ENCODE measurements at places on chromosomes 16 and 17. TPM values are rescaled to one million over a fixed set of nuclear protein-coding genes. Genes with fewer than 3 reads are reported as not detected.
A peak's percentile ranks its signal among the peaks of the same experiment; 100 is the strongest.

The IGFALS gene
- total RNA-seq, result 1.2 TPM

DNA sequence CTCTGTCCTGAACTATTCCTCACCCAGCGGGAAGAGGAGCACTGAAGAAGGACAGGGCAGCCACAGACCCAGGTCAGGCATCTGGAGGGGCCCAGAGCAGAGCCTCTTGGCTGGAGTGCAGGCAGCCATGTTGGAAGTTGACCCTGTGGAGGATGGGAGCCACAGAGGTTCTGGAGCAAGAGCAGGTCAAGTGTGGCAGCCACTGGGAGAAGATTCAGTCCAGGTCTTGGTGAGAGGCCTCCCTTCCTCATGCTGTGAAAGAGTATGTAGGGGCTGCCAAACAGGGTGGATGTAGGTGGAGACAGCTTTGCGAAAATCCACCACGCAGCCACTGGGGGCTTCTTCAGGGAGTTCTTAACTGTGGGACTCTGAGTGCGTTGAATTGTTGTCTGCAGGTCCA lies 590 bp upstream of the CD79B start:
- H3K4me1 ChIP-seq, result no peaks in the 10 kb centered on the region
- H3K27ac ChIP-seq, result no peak overlapping the region
- no peak overlapping the region for H3K4me3 ChIP-seq
- DNase-seq, result no peak

- DNase-seq, result no peak
- peak overlapping the region; percentile 95 for H3K4me3 ChIP-seq
- H3K36me3 ChIP-seq, result peaks cover 4% of the 10 kb centered on the region
- no peaks in the 10 kb centered on the region for H3K27me3 ChIP-seq
These were observed 383.8 kb downstream of the ZFHX3 start for GRCh38 chr16:72664056-72664508.

DNA sequence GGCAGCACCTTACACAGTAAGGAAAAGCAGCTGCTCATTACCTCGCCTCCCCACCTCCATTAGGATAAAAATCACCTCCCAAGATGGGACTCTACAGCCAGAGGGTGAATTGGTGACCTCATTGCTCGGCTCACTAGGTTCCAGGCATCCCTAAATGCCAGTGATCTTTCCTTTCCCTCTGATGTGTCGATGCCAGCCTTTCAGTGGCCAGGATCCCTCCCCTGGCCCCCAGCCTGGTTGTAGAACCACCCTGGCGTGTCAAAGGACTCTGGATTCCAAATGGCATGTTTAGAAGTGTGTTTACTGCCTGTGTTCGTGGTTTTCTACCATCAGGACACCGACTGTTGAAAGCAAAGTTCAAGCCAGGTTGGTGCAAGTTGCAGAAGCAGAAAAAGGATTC lies 72.1 kb upstream of the LYRM9 start:
- no peak overlapping the region for H3K4me3 ChIP-seq
- H3K27me3 ChIP-seq, result peaks cover 6% of the 10 kb centered on the region
- no peaks in the 10 kb centered on the region for H3K36me3 ChIP-seq

DNA sequence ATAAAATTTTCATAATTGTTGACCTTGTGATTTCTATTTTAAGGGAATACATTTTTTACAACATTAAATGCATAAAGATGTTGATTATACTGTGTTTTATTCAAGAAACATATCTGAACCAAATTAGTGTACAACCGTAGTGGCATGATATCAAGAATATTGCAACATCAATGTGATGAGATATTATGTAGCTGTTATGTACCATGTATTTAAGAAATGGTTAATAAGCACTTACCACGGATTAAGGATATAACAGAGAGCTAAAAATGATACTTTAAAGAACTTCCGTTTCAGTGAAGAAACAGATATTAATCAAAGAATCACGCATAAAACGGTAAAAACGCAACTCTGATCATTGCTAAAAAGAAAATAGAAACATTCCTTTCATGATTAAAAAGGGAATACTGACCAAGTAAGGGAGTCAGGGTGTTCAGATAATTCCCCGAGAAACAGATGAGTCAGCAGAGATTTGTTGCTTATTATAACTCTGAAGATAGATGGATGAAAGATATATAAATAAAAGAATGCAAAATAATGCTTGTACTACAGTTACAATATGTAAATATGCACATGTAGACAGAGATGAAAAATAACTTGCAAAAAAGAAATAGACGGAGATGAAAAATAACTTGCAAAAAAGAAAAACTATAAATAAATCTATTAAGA lies 281.9 kb upstream of the MAF start:
- H3K4me1 ChIP-seq, result no peaks in the 10 kb centered on the region
- H3K36me3 ChIP-seq, result no peaks in the 10 kb centered on the region
- H3K27me3 ChIP-seq, result peaks cover 7% of the 10 kb centered on the region
- H3K4me3 ChIP-seq, result no peak overlapping the region
- DNase-seq, result no peak

- no peaks in the 10 kb centered on the region for H3K4me1 ChIP-seq
- DNase-seq, result no peak
- H3K27ac ChIP-seq, result no peak overlapping the region
- H3K4me3 ChIP-seq, result no peak overlapping the region
- peaks cover 2% of the 10 kb centered on the region for H3K36me3 ChIP-seq
These were observed 2074.3 kb downstream of the TP53TG3F start for GRCh38 chr16:35533683-35534082.

GRCh38 chr16:48184681-48185080 lies 28.9 kb upstream of the ABCC12 start:
- H3K27me3 ChIP-seq, result peaks cover 6% of the 10 kb centered on the region
- no peak for DNase-seq
- no peak overlapping the region for H3K27ac ChIP-seq
- no peaks in the 10 kb centered on the region for H3K4me1 ChIP-seq
- no peaks in the 10 kb centered on the region for H3K36me3 ChIP-seq

The PYCARD gene
- total RNA-seq, result 5.4 TPM

The KRT38 gene
- total RNA-seq, result not detected

DNA sequence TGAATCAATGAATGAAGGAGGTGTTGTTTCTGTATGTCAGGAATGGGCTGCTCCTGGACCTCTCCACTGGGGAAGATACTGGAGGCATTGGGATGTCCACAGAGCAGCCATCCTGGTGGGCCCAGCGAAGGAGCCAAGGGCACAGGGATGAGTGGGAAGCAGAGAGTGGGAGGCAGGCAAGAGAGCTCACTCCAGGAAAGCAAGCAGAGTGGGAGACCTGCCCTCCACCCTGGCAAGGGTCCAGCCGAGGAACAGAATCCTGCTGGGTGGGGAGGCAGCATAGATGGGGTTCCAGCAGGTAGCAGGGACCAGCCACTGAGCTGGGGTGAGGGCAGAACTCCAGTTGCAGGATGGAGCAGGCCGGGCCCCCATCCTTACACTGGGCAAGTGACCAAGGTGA lies 71.9 kb upstream of the AMZ2 start:
- no peaks in the 10 kb centered on the region for H3K36me3 ChIP-seq
- H3K4me1 ChIP-seq, result no peaks in the 10 kb centered on the region
- DNase-seq, result no peak
- peaks cover 3% of the 10 kb centered on the region for H3K27me3 ChIP-seq
- H3K4me3 ChIP-seq, result no peak overlapping the region
- H3K27ac ChIP-seq, result no peak overlapping the region

DNA sequence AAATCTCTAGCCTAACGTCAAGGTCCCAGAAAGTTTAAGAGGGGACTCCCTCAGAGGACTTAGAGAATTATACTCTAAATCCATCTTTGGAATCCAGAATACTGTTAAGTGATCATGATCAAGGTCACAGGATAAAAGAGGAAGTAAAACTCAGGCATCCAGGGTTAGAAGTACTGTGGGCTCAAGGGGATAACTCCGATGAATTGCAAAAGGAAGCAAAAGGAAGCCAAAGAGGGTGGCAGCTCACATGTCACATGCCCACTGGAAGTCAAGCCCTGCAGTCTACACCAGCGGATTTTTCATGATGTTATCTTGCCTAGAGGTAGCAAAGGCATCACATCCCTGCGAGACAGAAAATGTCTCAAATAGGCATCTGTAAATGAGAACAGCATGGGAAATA lies 3.8 kb downstream of the ZNF821 start:
- peaks cover 24% of the 10 kb centered on the region for H3K36me3 ChIP-seq
- no peak for DNase-seq
- no peaks in the 10 kb centered on the region for H3K27me3 ChIP-seq
- H3K27ac ChIP-seq, result no peak overlapping the region

The C16orf89 gene
- not detected for total RNA-seq

DNA sequence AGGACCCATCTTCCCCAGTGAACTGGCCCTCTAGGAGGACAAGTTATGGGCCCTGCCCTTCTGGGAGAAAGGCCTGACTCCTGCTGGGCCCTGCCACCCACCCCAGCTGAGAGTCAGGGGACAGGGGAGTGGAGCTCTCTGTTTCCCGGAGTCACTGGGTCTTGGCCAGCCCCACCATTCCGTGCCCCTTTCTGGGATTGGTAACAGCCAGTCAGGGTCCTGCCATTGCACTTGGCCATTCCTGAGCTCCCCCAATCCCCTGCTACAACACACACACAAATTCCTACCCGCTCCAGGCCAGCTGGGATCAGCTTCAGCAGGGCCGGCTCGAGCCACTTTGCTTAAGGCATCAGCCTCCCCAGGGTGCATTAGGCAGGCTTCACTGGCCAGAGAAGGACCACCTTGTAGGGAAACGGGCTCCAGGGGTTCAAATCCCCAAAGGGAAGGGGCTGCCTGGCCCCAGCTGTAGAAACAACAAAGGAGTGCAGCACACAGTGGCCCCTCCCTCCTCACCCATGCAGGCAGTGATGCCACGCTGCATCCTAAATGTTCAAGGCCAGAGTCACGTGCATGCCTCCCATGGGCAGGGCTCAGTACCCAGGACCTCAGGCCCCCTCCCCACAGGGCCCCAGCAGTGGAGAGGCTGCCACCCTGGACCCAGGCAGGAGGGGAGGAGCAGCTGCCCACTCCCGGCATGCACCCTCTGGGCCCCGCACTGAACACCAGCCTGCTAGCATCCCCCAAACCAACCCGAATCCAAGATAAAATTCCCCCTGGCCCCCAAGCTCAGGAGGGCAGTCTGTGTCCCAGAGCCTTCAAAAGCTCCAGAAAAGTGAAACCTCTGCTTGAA lies 37.7 kb downstream of the C16orf78 start:
- no peaks in the 10 kb centered on the region for H3K36me3 ChIP-seq
- no peak overlapping the region for H3K27ac ChIP-seq
- no peaks in the 10 kb centered on the region for H3K4me1 ChIP-seq
- no peak for DNase-seq
- no peak overlapping the region for H3K4me3 ChIP-seq

DNA sequence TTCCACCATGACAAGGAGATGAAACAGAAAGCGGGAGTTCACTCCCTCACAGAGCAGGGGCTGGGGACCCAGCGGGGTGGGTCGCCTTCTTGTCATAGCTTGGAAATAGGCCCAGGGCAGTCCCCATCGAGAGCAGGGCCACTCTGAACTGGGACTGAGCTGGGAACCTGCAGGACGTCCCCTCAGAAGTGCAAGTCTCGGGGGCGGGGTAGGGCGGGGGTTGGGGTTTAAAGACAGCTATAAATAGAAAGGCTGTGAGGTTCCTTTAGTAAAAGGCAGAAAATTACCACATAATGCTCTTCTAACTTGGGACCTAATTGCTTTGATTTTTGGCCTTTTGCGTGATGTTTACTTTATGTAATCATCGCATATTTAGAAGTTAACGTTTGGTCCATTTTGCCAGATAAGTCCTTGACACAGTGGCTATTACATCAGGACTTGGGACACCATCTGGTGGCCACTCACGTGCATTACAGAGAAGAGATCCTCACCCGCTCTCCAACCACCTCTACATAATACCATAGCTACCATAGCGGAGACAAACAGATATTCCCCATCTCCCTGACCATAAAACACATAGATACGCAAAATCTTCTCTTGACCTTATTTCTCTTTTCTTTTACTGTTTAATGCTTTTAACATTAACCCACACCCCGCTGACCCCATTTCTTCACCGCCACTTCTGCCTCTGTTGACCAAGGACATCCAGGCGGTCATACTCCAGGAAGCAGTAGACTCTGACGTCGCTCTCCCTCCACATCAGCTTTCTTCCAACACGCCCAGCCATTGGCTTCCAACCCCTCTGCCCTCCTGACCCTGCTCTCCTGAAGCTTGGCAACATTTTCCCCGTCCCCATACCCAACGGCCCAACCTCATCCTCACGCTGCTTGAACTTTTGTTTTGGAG lies 27.5 kb upstream of the PIK3R6 start:
- H3K36me3 ChIP-seq, result no peaks in the 10 kb centered on the region
- H3K27ac ChIP-seq, result no peak overlapping the region
- no peak overlapping the region for H3K4me3 ChIP-seq
- peaks cover 8% of the 10 kb centered on the region for H3K4me1 ChIP-seq
- no peak for DNase-seq

The ADAP2 gene
- total RNA-seq, result 2.3 TPM

GRCh38 chr16:14309001-14309886 lies 238.1 kb downstream of the MRTFB start:
- H3K27me3 ChIP-seq, result peaks cover 32% of the 10 kb centered on the region
- peak overlapping the region; percentile 85 for H3K27ac ChIP-seq
- no peaks in the 10 kb centered on the region for H3K36me3 ChIP-seq
- H3K4me3 ChIP-seq, result peak overlapping the region; percentile 22

The SYCE1L gene
- 27.2 TPM for total RNA-seq

The KRTAP4-6 gene
- total RNA-seq, result not detected

DNA sequence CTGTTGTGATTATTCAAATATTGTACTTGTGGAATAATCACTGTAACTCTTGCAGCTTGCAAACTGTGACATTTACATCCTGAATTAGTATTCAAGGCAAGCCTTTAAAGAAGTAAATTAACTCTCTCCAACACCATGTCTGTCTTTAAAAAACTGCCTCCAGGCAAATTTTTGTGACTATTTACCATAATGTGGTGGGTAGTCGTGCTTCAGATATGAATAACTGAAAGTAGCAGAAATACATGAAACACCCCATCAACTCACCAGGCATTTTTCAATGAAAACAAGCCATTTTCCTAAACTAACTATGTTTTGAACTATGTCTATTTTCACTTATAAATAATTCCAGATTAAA lies 217.4 kb upstream of the PSMD7 start:
- H3K27me3 ChIP-seq, result peaks cover 6% of the 10 kb centered on the region
- H3K4me1 ChIP-seq, result no peaks in the 10 kb centered on the region
- no peak overlapping the region for H3K4me3 ChIP-seq
- no peaks in the 10 kb centered on the region for H3K36me3 ChIP-seq
- no peak for DNase-seq

- peaks cover 31% of the 10 kb centered on the region for H3K27me3 ChIP-seq
- no peak for DNase-seq
- no peaks in the 10 kb centered on the region for H3K36me3 ChIP-seq
- H3K4me3 ChIP-seq, result no peak overlapping the region
These were observed 15.2 kb upstream of the DOK4 start for GRCh38 chr16:57501492-57501891.

DNA sequence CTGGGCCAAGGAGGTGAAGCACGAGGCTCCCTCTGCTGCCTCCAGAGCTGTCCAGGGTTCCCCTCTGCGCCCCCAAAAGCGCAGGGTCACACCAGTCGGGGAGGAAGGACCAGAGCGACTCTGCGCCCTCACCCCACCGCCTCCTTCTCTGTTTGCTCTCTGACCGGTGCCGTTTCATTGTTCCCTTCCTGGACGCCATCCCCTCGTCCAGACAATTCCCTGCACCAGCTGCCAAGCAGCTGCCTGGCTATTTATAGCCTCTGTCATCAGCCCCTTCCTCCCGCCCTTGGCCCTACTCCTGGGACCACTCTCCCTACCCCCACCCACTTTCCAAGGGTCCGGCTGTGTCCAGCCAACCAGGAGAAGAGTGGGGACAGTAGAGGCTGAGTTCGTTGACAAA lies 68.8 kb upstream of the CREBBP start:
- H3K4me1 ChIP-seq, result no peaks in the 10 kb centered on the region
- H3K4me3 ChIP-seq, result no peak overlapping the region
- no peak overlapping the region for H3K27ac ChIP-seq
- H3K27me3 ChIP-seq, result peaks cover 6% of the 10 kb centered on the region
- DNase-seq, result no peak
- no peaks in the 10 kb centered on the region for H3K36me3 ChIP-seq
